ENCODE measurements at places on chromosomes 11 and 22. TPM values are rescaled to one million over a fixed set of nuclear protein-coding genes. Genes with fewer than 3 reads are reported as not detected.
A peak's percentile ranks its signal among the peaks of the same experiment; 100 is the strongest.

GRCh38 chr22:37410174-37411055, 16.9 kb downstream of the ELFN2 start:
- ATAC-seq: no peak

GRCh38 chr11:74696939-74697675, 34.1 kb downstream of the CHRDL2 start:
- ATAC-seq: peak; percentile 72

DDI1 gene
- total RNA-seq: not detected

- ATAC-seq: no peak
These were observed 19.7 kb upstream of the CTTN start for GRCh38 chr11:70378506-70379134.

GRCh38 chr11:63567044-63567840, 4.1 kb upstream of the PLAAT2 start:
- ATAC-seq: peak; percentile 91

MS4A14 gene
- 0.08 TPM for total RNA-seq

PAMR1 gene
- 0.36 TPM for total RNA-seq
